ENCODE measurements at places on chromosomes 16 and 17. TPM values are rescaled to one million over a fixed set of nuclear protein-coding genes. Genes with fewer than 3 reads are reported as not detected.

TNRC6A gene
- 20.2 TPM for total RNA-seq

TBX6 gene
- 0.30 TPM for total RNA-seq

TGFB1I1 gene
- total RNA-seq = 8.6 TPM

DNA sequence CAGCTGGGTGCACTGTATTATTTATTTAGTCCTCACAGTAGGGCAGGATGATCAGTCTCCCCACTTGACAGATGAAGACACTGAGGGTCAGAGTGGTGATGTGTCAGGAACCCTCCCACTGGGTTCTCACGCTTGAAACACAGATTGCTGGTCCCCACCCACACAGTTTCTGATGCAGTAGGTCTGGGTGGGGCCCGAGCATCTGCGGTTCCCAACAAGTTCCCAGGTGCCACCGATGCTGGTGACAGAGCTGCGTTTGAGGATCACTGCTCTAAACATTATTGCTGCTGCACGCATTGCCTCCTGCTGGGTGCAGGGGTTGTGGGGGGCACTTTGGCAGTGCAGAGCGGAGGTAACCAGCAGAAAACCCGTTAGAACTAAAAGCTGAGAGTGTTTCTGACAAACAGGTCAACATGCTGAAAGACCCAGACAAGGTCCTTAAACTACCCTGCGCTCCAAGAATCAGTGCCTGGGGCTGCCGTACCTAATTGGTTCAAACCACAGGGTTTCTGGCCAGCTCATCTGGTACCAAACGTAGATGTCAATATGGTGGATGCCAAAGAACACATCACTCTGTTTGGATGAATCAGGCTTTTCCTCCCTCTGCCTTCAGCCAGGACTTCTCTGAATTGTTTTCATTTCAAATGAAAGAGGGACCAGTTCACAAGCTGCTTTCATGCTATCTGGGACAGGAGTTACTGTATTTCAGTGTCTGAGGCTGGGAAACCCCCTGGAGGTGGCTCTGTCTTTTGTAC is 76.0 kb downstream of the ABCC1 start:
- no peak for DNase-seq

- no peak for DNase-seq
These were observed 780.8 kb upstream of the CDH8 start for GRCh38 chr16:62816971-62817519.

DNA sequence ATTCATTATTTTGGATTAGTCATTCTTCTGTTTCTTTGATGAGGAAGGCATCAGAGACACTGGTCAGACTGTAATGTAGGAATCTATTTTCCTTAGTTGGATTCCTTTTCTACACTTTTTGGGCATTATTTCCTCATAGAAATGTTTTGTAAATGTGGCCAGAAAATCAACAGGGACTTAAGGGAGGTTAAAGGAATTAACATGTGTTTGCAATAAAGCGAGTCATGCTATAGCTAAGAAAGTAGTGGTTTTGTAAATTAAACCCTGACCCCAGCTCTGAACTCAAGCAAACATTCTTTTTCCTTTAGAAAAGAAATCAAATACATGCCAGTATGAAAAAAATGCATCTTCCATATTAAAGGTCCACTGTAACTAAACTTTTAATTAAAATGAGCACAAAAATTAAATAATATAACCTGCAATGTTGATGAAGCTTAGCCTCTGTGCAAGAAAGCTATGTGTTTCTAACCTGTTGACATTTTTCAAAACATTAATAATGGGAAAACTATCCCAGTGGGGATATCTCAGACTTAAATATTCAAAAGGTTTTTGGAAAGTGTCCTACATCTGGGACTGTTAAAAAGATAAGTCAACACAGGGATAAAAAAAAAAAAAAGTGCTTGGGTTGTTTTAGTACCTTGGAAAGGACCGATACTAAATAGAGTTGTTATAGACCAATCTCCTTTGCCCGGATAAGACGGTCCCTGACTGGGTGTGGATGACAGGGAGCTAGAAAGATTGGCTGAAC is 428.0 kb downstream of the CA10 start:
- no peak for DNase-seq

DNA sequence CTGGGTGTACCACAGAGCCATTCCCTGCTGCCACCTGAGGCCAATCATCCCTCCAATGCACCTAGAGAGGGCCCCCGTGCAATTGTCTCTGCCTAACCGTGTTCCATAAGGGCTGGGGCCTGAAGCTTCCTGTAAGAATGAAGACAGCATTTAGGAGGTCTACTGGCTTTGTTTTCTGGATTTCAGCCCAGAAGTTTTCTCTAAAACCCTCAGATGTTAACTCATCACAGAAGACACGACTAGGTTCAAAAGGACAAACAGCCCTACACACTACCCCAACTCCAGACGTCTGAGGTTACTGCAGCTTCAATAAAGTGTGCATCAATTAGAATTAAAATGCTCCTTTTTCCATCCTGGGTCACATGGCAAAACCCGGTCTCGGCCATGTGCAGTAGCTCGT is 10.8 kb upstream of the DRG2 start:
- no peak for DNase-seq

DNA sequence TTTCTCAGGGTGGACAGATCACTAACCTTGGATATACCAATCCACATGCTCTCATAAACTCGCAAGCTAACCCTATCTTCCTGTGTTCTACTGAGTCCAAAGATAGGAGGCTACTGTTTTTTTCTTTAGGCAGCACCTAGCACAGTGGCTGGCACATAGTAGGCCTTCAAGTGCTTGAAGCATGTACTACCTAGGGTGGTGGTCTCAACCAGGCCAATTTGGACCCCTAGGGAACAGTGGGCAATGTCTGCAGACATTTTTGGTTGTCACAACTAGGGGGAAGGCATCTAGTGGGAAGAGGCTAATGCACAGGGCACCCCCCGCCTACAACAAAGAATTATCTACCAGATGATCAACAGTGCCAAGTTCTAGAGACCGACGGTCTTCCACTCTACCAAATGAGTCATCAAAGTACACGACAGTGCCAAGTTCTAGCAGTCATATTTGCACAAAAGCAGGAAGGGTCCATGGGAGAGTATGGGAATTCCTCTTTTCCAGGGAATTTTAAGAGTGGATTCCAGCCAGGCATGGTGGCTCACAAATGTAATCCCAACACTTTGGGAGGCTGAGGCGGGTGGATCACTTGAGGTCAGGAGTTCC is 390.3 kb downstream of the SLC39A11 start:
- no peak for DNase-seq

DNA sequence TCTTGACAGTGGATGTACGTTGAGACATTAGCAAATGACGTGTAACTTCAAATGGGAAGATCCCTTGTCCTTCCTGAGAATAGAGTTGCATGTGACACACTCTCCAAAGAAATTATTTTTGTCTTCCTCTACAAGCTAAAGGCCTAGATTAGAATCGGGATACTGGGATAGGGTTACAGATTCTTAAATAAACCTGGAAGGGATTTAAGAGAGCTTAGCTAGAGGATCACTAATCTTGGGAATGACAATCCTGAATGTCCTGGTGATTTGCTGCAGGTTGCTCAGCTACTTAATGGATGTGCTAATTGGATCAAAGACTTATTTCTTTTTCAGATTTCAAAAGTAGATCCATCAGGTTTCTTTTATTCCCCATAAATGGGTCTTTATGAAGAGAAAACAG is 101.9 kb downstream of the KCNJ2 start:
- no peak for DNase-seq

DNA sequence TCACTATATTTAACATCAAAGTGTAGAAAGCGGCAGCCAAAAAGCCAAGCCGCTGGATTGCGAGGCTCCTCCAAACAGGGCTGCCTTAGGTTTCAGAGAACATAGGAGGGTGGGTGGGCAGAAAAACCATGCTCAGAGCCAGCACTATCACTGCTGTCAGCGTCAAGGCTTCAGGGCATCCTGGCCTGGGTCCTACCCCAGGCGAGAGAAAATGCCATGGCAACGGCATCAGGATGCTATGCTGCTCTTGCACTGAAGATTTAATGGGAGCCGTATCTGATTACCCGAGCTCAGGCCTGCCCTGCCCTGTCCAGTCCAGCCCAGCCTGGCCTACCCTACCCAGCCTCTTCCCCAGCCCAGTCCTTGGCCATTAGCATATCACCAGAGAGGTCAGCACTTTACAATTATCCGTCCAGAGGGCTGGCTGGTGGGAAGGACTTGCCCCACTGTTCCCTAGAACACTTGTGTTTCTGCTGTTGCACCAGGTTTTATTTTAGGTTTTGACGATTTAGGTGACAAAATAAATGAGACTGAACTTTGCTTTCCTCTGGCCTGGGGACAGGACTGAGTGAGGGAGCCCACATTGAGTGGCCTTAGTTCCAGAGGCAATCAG is 61.1 kb downstream of the TOM1L2 start:
- DNase-seq = no peak

All from NCI-H460 (cell line).